B cell (primary cell): ENCODE measurements at places on chromosomes 13 and 19.
A peak's percentile ranks its signal among the peaks of the same experiment; 100 is the strongest.

DNA sequence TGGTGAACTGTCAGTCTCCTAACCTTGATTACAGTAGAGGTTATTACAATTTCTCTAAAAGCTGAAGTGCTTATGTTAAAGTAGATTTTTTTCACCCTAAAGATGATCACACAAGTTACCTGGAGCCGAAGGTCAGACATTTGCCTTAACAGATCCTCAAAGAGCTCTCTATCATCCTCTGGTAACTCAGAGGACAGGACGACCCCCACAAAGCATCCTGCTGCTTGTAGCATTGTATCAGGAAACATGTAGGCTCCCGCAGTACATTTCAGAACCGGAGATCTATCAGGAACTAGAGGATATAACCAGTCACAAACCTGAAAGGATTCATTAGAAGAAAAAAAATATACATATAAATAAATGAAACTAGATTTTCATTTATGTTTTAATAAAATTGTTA is 14.9 kb downstream of the SPART start:
- no peak for DNase-seq

DNA sequence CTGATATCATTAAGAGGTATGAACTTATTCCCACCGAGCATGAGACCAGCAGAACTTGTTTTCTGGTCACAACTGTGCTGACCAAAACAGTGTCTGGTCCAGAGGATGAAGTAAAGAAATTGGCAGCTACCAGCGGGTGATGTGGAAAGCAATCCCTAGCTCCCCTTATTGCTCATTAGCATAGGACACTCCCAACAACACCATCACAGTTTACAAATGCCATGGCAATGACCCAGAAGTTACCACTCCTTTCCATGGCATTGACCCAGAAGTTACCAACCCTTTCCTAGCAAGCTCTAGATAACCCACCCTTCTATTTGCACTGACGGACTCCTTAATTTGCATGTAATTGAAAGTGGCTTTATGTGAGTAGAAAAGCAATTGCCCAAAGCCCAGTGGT is 1856.1 kb downstream of the OLFM4 start:
- no peak for DNase-seq

DNA sequence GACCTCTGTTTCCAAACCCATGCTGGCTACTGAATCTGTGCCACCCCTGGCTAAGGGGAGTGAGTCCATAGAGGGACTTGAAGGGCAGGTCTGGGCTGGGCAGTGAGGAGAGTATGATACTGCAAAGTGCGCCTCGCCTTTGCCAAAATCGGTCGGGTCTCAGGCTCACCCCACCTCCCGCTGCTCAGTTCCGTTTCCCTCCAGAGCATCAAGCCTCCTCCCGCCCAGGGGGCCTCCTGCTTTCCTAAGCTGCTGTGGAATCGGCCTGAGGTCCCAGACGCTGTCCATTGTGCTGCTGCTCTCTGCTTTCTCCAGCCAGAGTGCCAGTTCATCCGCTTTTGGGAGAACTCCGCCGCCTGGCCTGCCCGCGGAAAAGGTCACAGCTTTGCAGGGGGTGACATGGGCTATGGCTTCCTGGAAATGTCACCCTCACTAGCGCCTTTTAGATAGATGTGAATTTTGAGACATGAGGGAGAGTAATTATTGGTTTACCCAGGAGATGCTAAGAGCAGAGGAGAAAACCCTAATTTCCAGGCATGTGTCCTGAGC is 1418.4 kb downstream of the UQCRFS1 start:
- no peak for DNase-seq

GRCh38 chr19:30360376-30361106 is 11.6 kb upstream of the ZNF536 start:
- no peak for DNase-seq

GRCh38 chr19:19775891-19776205 is 42.9 kb upstream of the ZNF14 start:
- DNase-seq, result no peak

DNA sequence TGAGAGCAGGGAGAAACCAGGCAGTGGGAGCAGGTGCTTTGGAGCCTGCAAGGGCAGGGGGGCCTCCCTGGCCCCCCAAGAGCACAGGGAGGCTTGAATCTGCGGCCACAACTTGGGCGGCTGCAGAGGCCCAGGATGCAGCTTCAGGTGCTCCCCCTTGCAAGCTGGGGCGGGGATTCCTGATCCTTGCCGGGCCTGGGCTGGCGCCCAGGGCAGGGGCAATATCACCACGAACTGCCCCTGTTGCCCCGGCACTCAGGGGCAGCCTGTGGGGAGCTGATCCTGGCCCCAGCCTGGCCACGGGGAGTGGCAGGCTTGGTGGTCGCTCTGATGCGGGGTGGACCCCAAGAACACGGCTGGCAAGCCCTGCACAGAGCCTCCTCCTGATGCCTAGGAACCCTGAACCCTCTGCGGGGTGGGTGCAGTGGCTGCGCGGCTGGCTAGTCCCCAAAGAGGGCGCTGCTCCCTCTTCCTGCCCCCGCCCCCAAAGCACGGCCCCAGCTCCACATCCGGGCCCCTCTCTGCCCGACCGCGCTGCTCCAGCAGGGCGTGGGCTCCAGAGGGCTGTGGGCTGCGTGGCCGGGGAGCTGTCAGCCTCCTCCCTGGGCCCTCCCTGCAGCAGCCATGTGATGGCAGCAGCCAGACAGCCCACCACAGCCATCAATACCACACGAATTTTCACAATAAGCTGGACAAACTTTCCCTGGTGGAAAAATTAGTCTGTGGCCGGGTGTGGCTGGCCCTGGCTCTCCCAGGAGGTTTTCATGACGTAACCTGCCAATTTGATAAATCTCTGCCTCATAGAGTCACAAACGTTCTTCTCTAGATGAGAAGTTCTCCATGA is 21.0 kb downstream of the TNFSF9 start:
- DNase-seq, result peak; percentile 60

DNA sequence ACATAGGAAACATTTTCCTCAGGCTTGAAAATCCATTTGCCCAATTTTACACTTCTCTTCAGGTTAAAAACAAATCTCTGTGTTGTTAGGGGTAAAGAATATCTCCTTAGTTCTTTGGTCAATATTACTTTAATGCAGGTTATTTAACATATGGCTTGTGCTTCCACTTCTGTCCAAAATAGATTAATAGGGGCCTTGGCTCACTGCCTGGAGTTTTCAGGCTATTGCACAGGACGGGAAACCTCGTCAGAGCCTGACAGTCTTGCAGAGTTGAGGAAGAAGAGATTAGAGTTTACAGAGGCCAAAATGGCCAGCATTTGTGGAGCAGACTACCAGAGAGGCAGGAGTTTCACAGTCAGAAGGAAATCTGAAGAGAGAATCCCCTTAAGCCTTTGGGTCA is 863.9 kb upstream of the GPC6 start:
- no peak for DNase-seq

GRCh38 chr13:106232681-106233080 is 302.8 kb downstream of the EFNB2 start:
- DNase-seq, result no peak

GRCh38 chr19:246551-246950 is 44.7 kb downstream of the PLPP2 start:
- peak; percentile 27 for DNase-seq

- no peak for DNase-seq
Observed at GRCh38 chr19:46133777-46134241, 9.3 kb upstream of the IGFL3 start.

DNA sequence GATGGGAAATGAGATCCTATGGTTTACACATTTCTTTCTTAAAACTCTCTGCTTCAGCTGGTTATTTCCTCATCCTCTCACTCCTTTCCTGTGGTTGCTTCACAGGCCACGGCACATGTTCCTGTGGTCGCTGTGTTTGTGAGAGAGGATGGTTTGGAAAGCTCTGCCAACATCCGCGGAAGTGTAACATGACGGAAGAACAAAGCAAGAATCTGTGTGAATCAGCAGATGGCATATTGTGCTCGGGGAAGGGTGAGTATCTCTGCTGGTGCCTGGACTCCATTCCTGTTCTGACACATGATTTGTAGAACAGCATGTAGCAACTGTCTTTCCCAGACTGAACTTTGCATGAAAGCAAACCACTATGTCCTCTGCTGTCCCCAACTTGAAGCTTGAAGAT is 254.2 kb downstream of the ITGBL1 start:
- no peak for DNase-seq

DNA sequence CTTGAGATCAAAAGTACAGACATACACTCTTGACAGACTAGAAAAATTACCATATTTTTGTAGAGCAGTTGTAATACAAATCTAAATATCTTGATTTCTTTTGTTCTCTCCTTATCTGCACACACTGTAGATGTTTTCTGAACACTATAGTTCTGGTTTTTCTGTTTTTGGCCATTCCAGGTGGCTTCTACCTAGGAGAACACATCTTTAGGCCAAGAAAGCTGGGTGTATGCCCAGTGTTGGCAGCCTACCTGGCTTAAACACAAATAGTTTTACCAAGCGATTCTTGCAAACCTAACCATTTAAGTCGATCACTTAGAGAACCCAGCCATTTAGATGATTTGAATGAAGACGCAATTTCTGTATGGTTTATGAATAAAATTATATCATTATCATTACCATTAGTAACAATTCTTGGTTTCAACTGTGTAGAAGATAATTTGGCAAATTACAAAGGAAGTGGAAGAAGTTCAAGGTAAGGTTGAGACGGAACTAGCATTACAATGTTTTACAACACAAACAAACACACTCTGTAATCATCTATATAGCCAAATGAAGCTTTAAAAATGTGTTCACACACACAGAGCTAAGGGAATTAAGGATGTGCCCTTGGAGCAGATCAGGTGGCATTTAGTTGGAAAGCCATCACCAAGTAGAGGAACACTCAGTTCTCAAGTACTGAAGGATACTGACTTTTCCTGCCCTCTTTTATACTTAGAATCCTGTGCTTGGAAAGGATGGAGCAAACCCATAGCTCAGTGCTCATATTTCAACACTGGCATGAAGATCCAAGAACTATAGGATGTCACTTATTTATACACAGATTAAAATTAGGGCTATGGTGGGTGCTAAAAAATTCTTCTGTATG is 36.2 kb downstream of the ERCC5 start:
- DNase-seq, result no peak

DNA sequence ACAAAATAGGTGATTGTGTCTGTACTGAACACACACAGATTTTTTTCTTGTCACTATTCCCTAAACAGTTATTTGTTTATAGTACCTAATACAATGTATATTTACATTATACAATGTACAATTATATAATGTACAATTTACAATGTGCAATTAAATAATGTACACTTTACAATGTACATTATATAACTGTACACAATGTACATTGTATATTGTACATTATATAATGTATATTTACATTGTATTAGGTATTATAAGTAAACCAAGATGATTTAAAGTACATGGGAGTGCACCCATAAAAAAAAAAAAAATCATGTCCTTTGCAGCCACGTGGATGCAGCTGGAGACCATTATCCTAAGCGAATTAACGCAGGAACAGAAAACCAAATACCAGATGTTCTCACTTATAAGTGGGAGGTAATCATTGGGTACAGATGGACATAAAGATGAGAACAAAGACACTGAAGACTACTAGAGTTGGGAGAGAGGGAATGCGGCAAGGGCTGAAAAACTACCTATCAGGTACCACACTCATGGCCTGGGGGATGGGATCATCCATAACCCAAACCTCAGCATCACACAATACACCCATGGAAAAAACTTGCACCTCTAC is 68.1 kb downstream of the ABCC4 start:
- DNase-seq, result no peak

- DNase-seq, result no peak
Observed at GRCh38 chr13:46077265-46077664, 24.7 kb upstream of the ZC3H13 start.

- DNase-seq, result no peak
Observed at GRCh38 chr19:58003174-58003828, 681 bp upstream of the ZNF606 start.

DNA sequence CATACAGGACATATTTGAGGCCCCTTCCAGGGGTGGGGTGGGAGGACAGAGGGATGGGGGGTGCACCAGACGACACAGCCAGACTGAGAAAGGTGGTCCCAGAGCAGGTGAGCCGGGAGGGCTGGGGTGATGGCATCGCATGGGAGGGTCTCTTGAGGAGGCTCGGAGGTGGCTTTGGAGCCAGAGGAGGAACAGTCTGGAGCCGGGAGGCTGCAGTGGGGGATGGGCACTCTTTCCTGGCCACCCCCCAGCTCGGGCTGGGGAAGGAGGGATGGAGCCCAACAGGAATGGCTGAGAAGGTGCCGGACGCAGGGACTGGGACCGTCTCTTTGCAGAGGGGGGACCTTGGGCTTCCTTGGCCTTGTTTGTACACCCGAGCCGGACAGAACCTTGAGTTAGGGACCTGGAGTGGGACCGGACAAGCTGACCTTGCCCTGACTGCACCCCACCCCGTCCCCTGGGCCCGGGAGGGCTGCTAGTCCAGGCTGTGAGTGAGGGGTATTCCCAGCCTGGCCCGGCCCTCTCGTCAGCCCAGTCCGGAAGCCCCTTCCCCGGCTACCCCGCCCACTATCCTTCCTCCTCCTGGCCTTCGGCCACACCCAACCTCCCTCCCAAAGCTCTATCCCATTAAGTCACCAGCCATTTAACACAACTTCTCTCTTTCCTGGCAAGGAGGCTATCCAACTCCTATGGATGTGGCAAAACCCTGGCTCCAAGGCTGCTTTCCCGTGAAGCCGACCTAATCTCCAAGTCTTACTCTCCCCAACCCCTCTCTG is 816 bp upstream of the TBXA2R start:
- no peak for DNase-seq

GRCh38 chr13:100875392-100876043 is 200.9 kb upstream of the TMTC4 start:
- no peak for DNase-seq

GRCh38 chr19:46984077-46985010 is 35.3 kb upstream of the NPAS1 start:
- no peak for DNase-seq

GRCh38 chr13:42603571-42603970 is 29.6 kb downstream of the TNFSF11 start:
- no peak for DNase-seq

DNA sequence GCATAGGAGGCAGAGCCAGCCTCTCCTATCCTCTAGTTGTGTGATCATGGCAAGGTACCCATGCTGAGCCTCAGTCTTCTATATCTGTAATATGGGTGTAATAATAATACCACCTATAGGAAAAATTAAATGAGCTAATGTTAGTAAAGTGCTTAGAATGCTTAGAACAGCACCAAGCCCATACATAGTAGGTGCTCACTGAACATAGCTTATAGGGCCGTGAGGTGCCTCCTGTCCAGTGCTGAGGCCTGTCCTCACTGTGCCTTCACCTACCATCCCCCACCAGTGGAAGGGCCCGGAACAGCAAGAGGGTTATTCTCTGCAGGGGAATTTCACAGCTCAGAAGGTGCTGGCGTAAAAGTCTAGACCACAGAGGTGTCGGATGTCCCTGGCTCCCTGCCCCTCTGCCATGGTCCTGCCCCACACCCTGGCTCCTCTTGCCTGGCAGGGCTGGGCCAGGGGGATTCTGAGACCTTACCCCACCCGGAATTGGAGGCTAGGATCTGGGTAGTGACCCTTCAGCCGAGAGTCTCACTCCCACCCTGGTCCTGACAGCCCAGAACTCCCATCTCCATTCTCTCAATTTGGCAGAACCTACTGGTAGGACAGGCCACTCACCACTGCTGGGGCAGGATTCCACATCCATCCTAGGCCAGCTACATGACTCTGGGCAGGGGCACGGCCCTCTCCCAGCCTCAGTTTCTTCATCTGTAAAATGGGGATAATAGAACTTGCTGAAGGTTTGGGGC is 2.2 kb upstream of the SCN1B start:
- DNase-seq, result no peak
